Cortex of kidney (tissue), 1 donor: ENCODE measurements at places on chromosomes 2 and 18.

GRCh38 chr2:7902251-7902765, 779.5 kb upstream of the ID2 start:
- DNase-seq: no peak

- DNase-seq: no peak
Observed at GRCh38 chr18:23861326-23861725, 153.2 kb upstream of the TTC39C start.

- DNase-seq: no peak
Observed at GRCh38 chr2:20829861-20830260, 7.0 kb upstream of the LDAH start.

DNA sequence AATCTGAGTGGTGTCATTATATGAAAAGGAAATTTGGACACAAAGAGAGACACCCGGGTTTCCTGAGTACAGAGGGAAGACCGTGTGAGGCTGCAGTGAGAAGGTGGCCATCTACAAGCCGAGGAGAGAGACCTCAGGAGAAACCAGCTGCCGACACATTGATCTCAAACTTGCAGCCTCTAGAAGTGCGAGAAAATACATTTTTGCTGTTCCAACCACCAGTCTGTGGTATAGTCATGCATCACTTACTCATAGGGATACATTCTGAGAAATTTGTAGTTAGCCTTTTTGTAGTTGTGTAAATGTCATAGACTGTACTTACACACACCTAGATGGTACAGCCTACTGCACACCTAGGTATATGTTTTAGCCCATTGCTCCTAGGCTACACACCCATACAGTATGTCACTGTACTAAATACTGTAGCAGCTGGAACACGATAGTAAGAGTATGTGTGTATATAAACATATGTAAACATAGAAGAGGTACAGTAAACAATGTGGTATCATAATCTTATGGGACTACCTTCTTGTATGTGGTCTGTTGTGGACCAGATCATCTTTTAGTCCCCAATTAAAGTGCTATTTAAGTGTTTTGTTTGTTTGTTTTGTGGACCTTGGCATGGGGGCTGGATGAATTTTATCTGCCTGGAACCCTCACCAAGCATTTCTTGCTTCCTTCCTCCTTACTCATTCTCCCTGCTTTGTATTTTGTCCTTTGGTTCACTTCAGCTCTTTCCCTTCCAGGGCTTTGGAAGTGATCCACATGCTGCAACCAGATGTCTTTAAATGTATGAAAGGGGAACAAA, 38.3 kb upstream of the SESTD1 start:
- DNase-seq: no peak

DNA sequence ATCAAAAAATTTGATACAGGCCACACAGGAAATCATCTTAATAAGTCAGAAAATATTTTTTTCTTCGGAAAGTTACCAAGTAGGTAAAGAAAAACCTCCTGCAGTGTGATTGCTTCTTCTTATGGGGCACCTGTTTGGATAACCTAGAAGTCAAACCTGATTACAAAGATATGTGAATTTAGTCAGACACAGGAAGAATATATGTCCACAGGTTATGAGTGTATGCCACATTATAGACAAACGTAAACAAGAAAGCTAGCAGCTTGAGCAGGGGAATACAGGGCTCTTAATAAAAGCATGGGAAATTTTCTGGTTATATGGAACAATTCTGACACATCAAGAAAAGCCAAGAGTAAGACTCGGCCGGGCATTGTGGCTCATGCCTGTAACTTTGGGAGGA, 35.8 kb upstream of the MTCL1 start:
- DNase-seq: no peak

DNA sequence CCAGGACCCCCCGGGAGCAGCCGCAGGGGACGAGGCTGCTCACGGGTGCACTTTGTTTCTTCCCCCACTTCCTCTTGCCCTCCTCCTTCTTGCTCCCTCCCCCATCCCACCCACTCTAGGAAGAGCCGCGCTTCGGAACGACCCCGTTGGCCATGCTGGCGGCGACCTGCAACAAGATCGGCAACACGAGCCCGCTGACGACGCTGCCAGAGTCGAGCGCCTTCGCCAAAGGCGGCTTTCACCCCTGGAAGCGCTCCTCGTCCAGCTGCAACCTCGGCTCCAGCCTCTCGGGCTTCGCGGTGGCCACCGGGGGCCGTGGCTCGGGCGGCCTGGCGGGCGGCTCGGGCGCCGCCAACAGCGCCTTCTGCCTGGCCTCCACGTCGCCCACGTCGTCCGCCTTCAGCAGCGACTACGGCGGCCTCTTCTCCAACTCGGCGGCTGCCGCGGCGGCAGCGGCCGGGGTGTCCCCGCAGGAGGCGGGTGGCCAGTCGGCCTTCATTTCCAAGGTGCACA, 1.3 kb downstream of the SP9 start:
- DNase-seq: no peak
